ENCODE measurements at places on chromosomes 11 and 22.

GRCh38 chr11:128759597-128759996 is 65.7 kb downstream of the FLI1 start:
- no peak for DNase-seq

DNA sequence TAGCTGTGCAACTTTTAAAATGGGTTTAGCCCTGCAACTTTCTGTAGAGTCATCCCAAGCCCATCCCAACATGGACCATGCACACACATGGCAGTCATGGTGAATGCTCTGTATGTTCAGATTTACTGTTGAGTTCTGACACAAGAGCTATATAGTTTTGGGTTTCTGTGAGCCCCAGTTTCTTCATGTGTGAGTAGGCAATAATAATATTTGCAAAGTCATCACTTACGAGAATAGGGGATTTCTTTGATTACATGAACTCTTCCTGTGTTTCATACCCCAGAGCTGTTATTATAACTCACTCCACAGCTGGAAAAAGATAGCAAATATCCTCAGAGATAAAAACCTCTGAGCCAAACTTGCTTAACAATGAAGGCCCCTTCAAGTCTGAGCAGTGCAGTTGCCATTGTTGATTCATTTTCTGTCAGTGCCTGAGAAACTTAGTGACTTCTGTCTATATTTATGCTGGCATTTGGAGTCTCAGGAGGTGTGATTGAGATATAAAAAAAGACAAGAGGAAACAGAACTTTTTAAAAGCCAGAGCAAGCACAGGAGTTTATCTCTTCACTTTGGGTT is 767.9 kb upstream of the API5 start:
- DNase-seq: no peak

DNA sequence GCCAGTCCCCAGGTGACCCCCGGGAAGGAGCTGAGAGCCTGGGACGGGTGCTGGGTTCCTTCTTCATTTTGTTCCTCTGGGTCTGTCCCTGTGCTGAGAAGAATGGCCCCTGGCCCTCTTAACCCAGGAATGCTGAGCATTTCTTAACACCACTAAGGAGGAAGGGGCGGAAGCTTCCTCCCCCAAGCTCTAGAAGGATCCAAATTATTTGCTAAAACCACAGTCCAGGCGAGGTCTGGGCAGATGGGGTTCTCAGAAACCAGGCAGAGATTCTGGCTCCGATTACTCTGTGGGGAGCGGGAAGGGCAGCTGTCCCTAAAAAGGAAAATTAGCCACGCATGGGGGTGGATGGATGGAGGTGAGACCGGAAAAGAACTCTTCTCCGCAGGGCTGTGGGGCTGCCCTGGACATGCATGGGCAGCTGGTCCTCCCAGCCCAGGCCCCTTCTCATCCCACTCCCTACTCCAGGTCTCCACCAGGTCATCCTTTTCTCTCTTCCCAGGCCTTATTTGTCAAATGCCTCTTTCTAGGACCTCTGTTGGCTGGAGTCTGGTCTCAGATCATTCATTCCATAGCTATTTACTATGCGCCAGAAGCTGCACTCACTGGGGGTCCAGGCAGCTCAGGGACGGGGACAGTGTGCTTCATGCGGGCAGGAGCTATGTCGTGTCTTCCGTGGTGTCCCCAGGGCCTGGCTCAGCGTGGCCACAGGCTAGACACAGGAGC is 45.0 kb upstream of the MYH9 start:
- DNase-seq: no peak

GRCh38 chr11:3085052-3085451 is 27.8 kb upstream of the CARS1 start:
- no peak for DNase-seq

DNA sequence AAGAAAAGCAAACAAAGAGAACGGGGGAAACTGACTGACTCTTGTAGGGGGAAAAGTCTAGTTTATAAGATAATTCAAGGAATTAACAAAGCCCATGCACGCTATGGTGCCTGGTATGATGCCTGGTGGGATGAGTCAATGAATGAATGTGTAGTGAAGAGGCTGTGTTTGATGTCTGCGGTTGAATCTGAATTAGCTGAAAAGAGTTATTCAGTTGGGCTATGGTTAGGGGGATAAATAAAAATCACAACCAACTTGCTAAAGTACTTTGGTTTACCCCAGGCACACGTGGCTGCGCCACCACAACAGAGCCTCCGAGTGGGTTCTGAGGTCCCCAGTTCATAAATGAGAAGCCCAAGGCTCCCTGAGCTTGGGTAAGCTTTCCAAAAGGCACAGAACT is 369.3 kb upstream of the SYN3 start:
- no peak for DNase-seq

GRCh38 chr11:78377625-78378418 is 39.8 kb downstream of the GAB2 start:
- no peak for DNase-seq

- DNase-seq: no peak
These were observed 15.7 kb upstream of the NAV2 start for GRCh38 chr11:19696904-19697303.

GRCh38 chr11:133171374-133171773 is 360.9 kb downstream of the OPCML start:
- no peak for DNase-seq

- DNase-seq: no peak
These were observed 869.7 kb downstream of the BRD1 start for GRCh38 chr22:48957987-48958321.

Data from effector CD4-positive, alpha-beta T cell (primary cell).